Effector CD8-positive, alpha-beta T cell (primary cell): ENCODE measurements at places on chromosomes 7 and 10.

DNA sequence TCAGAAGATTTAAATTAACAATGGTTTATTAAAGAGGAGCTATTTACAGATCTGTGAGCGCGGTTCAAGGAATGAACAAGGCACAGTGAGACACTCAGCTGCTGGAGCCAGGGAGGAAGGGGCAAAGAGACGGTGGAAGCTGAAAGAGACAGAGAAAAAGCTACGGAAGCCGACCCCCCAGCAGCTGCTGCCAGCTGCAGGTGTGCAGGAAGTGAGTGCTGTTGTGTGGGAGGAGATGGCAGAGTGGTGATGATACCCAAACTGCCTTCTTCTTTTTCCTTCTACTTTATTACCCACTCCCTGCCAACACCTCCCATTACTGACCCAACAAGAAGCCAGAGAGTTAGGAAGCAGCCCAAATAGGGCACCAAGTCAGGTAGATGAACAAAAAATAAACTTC is 41.9 kb upstream of the MBL2 start:
- no peak for DNase-seq

GRCh38 chr10:3362394-3362793 is 189.8 kb upstream of the PITRM1 start:
- DNase-seq, result no peak

GRCh38 chr10:31708474-31708873 is 220.2 kb downstream of the ARHGAP12 start:
- DNase-seq, result no peak

DNA sequence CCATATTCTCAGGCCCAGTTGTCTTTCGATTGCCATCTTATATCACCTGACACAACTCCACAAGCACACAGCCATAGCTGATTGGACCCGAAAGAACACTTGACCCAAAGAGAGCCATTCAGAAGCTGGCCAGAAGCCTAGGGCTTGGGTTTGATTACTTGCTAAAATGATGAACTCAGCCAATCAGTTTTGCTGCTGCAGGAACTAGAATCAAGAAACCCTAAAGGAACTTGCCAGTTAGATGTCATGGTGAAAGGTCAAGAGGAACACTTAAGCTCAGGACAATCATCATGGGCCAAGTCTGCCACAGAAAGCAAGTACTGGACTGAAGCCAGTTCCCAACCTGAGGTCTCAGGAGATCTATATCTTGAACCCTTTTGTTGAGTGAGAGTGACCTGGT is 150.0 kb downstream of the SGMS1 start:
- no peak for DNase-seq

DNA sequence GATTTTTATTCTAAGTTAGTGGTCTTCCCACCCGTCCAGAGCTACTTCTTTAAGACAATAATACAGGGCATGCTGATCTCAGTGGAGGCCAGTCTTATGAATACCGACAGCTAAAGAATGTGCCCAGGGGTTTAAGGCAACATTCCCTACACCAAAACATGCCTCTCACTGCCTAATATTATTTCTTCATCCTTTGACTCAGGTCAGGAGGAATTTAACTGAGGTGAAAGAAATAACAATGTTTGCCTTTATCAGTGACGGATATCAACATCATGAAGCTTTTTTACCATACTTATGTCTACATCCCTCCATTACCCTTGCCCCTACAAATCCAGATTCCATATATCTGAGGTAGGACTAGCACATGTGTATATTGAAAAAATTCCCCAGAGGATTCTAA is 33.3 kb upstream of the TES start:
- no peak for DNase-seq

DNA sequence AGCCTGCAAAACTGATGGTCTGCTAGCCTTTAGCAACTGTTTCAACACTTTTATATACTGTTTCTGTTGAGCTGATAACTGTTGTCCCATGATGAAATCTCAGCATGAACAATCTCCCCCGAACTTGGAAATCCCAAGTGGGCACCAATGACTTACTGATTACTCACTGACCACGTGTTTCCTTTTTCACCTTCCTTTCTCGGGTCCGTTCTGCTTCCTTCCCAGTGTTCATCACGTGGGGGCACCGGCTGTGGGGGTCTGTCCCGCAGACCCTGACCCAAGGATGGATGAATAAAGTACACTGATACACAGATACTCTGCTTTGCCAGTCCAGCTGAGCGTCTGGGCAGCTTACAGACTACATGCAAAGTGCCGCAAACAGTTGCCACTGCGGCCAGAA is 39.0 kb upstream of the RASGEF1A start:
- no peak for DNase-seq

DNA sequence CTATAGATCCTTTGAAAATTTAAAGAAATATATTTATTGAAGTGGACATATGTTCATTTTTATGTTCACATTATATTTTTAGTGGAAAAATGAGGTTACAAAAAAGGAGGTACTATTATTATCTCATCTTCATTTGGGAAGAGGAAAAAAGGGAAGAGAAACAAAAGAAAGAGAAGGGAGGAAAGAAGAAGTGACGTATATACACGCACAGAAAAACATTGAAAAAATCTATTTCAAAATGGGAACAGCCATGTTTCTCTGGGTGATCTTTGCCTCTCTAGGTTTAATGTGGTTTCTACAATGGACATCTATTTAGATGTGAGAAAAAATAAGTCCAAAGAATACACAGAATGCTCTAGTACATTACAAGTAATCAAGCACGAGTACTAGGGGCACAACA is 14.8 kb downstream of the ANK3 start:
- no peak for DNase-seq

- no peak for DNase-seq
Measured at GRCh38 chr7:55065079-55065478, 46.3 kb downstream of the EGFR start.

GRCh38 chr7:45192621-45193041 is 35.0 kb downstream of the RAMP3 start:
- no peak for DNase-seq

DNA sequence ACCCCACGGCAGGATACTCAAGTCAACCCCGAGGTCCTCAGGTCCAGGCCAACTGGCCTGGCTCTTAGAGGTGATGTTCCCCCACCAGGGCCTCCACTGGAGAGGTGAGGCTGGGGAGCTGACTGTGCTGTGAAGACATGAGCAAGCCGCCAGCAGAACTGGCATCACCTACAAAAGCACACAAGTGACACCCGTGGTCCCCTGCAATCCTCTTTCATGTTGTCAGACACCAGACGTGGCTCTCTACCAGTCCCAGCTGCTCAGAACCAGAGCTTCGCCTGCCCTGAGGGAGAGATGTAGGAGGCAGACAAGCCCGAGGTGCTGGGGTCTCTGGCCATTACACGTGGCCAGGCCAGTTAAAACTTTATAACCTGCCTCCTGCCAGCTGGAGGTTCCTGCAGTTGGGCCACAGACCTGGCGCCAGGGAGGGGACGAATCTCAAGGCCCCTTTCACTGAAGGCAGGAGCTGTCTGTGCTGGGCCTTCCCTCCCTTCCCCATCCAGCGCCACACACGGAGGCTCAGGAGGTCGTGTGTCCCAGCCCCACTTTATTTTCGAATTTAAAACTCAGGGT is 2.2 kb downstream of the COMTD1 start:
- no peak for DNase-seq

GRCh38 chr10:27481486-27481885 is 22.6 kb upstream of the RAB18 start:
- no peak for DNase-seq

DNA sequence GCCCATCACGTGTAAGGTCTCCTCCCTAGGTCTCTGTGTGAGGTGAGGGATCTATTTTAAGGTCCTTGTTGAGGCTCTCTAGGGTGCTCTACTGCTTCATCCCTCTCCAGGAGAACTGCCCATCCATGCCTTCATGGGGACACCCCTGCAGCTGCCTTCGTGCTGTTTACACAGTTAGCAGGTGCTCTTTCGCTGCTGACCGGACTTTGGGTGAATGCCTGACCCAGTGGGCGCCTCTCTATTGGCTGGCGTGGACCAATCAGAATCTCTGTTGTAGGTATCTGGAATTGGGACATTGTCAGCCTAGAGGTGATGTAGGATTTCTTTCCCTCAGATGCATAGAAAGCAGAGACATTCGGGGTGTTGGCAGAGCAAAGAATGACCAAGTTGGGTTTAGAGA is 38.7 kb upstream of the HMX3 start:
- DNase-seq, result no peak

GRCh38 chr10:101321073-101321472 is 32.9 kb upstream of the BTRC start:
- no peak for DNase-seq

- DNase-seq, result no peak
Measured at GRCh38 chr10:101016814-101017213, 14.1 kb downstream of the PDZD7 start.

DNA sequence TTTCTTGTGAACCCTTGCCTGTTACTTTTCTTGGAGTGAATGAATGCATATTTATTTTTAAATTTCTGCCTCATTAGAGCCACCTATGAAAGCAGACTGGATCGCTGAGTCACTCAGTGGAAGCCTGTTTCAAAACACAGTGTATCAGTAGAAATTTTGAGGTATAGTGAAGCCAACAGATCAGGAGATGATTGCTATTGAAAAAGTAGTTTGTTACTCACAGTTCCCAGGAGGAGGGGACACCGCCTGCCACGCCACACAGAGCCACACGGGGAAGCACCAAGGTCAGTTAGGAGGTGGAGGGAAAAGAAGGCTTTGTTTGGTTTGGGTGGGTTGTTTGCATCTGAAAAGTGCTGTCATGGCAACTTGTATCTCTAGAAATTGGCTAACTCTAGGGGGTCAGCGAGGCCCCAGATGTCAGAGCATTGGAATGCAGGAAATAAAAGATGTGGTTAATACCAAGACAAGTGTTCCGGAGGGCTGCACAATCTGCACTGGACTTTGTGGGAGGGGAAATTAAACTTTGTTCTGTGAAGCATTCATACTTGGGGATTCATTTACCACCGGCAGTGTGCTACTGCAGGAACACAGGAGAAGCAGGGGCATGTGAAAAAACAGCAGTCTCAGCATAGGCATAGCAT is 106.4 kb upstream of the SDK1 start:
- DNase-seq, result no peak

- no peak for DNase-seq
Measured at GRCh38 chr7:53812135-53812534, 730.0 kb upstream of the VSTM2A start.

GRCh38 chr10:7301006-7301778 is 109.6 kb downstream of the SFMBT2 start:
- no peak for DNase-seq

GRCh38 chr10:7797582-7797981 is 9.6 kb downstream of the ATP5F1C start:
- no peak for DNase-seq

GRCh38 chr7:632831-633210 is 93.7 kb upstream of the DNAAF5 start:
- DNase-seq, result no peak

DNA sequence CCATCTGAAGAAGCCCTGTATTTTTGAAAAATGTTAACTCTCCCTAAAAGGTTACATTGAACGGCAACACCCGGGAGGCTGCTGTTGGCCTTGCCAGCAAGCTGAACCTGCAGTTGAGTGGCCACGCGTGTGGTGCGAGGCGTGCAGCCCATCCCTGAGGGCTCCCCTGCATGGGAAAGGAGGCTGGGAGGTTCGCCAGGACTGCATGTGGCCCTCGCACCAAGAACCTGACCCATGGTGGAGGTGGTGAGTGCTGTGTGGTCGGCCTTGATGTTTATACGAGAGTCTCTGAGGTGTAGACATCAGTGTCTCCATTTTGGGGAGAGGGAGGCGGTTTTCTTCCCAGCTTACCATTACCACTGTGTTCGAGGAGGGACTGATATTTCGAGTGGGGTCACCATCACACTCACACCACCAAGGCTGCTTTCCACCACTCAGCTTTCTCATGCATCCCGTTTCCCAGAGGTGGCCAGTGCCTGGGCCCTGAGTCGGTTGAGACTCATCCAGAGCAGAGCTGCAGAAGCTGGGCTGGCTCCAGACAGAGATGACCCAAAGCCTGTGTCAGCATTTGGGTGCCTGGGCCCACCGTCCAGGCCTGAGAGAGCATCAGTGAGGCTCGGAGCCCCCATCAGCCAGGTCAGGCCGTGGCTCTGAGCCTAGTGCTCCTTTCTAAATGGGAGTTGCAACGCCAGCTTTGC is 222.6 kb downstream of the EBF3 start:
- DNase-seq, result no peak
